Occipital lobe (tissue), 3 donors: ENCODE measurements at places on chromosomes 16 and 17. TPM values are rescaled to one million over a fixed set of nuclear protein-coding genes. Genes with fewer than 3 reads are reported as not detected.

DNA sequence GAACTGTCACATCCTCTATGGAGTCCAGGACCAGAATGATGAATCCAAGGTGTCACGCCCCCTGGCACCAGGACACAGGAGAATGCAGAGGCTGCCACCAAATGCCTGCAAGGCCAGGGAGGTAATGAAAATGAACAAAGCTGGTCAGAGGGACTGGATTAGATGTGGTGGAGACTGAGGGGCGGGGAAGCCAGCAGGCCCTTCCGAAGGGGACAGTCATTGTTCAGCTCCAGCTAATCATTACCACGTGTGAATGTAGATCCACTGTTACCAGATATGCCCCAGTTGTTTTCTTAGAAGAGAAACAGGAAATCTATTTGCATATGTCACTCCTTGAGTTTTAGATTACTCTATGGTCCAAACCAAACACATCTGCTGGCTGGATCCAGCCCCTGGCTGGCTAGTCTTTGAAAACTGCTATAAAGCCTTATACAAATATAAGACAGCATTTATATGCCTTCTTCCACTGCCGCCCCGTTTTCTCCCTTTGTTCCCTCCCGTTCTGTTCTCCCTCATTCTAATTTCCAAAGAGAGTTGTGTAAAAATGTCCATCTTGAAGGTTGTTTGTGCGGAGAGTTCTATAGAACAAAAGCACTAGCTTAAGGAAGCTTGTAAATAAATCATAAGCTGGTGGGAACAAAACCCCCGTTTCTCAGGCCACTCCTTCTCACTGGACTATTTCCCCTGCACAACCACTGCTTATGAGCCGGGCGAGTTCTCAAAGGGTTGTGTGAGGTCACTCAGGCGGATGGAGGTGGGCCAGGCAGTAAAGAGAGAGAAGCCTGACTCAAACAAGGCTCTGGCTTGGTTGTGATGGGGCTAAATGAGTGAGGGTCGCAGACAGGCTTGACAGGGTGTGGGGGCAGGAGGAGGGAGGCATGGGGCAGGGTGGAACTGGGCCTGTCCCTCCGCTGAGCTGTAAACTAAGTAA lies 14.2 kb downstream of the CRYM start:
- no peak for DNase-seq

DNA sequence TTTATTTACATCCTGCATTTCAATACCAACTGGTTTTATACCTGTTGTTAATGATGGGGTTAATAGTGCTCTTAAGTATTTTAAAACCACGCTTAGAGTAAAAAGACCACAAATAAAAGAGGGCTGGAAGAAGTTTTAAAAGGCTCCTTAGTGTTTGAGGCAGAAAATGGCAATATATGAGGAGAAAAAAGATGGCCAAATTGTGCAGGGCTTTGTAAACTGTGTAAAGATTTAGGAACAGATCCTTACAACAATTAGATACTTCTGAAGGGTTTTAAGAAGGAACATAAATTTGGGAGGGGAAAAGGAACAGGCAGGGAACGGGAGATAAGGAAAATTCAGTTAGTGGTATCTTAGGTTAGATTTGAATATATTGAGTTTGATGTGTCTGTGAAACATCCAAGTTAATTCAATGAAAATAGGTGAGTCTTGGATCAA lies 12.7 kb downstream of the CDC27 start:
- no peak for DNase-seq

GRCh38 chr16:79294568-79294967 lies 306.0 kb downstream of the MAF start:
- no peak for DNase-seq

DNA sequence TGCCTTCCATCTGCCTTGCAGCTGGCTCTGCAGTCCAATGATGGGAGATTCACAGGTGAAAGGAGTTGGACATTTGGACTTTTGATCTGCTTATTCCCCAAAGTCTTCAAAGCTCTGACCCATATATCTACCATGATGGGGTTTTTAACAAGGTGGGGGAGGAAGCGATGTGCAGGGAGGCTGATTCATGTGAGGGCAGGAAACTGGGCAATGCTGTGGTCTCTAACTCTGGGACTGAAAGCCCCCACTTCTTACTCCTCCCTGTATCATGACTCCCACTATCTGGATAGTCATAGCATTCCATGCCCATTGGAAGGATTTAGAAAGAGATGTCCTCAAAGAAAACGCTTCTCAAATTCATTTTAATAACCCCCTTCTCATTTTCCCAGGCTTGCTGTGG lies 16.3 kb downstream of the HOXB1 start:
- no peak for DNase-seq

GRCh38 chr17:29357232-29357631 lies 32.9 kb upstream of the TAOK1 start:
- DNase-seq, result no peak

- DNase-seq, result no peak
Measured at GRCh38 chr16:8251298-8251697, 339.0 kb downstream of the TMEM114 start.

DNA sequence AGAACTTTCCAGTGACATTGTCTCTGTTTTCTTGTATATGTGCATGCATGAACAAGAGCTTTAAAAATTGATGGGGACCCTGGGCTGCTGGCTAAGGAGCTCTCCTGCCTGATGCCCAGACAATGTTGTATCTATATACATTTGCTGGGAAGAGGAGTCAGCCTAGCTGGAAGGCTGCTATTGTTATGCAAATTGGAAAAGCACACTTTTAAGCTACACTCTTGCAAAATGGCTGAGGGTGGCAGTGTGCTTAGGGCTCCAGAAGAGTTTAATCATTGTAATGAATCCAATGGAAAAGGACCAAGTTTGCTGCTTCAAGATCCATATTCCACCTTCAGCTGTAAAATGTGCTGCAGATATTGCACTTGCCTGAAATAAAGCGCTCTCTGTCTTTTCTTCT lies 171.8 kb downstream of the PRKCA start:
- DNase-seq, result no peak

The RNFT1 gene
- 22.6 TPM for total RNA-seq

The SLFN11 gene
- 3.3 TPM for total RNA-seq
